Activated naive CD8-positive, alpha-beta T cell treated with anti-CD3 and anti-CD28 coated beads, Interleukin-2, amount 50 U/mL, for 16 hours (primary cell): ENCODE measurements at places on chromosomes 2 and 18.

GRCh38 chr18:42513441-42513840, 558.4 kb downstream of the PIK3C3 start:
- DNase-seq, result no peak

DNA sequence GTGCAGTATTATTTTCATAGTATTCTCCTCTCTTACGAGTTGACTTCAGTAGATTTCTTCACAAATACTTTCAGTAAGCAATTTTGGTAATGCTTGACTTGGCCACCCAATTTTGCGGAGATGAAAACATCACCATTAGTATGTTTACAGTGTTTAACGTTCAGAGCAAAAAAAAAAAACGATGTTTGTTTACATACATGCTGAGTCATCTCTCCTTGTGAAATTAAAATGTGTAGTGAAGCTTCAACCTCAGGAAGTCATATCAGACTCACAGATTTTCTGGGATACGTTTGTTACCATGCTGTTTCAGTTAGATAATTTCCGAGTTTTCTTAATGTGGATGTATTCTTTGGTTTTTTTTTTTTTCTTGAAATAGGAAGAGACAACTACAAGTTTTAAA, 100.1 kb downstream of the CTNNA2 start:
- no peak for DNase-seq

GRCh38 chr2:50729306-50730049, 302.5 kb downstream of the NRXN1 start:
- DNase-seq, result no peak

DNA sequence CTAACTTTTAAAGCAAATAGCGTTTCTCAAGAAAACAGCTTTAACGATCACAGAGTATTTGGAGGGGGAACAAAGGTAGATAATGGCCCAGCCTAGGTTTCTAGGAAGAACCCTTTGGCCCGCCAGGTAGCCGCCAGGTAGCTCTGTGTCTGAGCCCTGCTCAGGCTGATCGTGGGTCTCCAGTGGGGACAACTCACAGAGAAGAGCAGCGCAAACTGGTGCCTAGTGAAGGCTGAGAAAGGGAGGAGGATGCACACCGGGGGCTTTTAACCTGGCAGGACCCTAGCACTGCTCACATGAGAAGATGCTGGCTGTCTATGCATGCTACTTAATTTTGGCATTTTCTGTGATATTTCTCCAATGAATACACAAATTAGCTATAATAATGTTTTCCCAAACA, 5.8 kb downstream of the NGEF start:
- no peak for DNase-seq
